NCI-H446 treated with DMSO at 0.1 percent for 48 hours (cell line): ENCODE measurements at places on chromosomes 13 and 19.

- DNase-seq: no peak
These were observed 3.9 kb downstream of the SBNO2 start for GRCh38 chr19:1169921-1170885.

GRCh38 chr19:7781157-7781556 lies 18.1 kb downstream of the CLEC4M start:
- no peak for DNase-seq

DNA sequence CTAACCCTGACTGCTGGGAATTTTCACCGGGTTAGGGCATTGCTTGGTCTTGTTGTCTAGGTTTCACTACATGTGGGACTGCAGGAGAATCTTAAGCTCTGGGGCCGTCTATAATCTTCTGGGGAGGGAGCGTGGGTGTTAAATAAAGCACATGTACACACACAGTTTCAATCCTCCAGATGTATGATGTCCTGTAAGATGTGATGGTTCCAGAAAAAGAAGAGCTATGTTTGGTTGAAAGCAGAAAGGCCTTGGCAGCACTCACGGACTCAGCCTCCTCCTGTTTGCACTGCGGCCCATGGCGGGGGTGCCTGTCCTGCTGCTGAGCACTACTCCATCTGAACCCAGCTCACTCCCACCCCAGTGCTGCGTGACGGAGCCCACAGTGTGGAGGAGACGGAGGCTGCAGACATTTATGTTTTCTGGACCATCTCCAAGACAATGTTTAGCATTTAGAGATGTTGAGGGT lies 343.5 kb downstream of the TEX29 start:
- DNase-seq: no peak

- no peak for DNase-seq
These were observed 503.0 kb downstream of the LIG4 start for GRCh38 chr13:107712145-107712860.

DNA sequence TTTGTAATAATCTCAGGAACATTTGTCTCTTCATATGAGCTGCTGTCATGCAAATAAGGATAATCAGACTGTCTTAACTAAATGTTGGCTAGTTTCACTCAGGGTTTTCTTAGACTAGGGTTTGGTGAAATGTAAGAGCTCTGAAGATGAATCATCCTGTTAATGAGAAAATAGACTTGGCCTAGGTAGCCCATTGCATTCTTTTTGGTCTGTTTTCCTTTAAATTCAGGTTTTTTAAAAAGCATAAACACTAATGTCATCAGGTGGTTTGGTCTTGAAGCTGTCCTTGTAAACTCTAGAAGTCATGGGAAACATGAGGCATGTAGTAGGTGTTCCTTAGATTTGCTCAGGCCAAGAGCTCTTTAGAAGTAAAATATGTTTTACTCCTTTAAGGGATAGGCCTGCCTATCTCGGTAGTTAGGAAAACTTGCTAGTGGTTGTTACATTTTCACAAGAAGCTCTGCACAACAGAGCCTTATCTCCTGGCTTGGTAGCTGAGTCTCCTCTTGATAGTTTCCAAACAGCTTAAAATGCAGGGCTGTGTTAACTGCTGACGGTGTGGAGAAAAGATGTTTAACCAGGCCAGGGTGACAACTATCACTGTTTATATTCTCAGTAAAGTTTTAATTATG lies 62.0 kb upstream of the C1QTNF9B start:
- no peak for DNase-seq

GRCh38 chr13:51444922-51445321 lies 7.9 kb downstream of the INTS6 start:
- peak; percentile 14 for DNase-seq

- no peak for DNase-seq
These were observed 22.0 kb downstream of the USPL1 start for GRCh38 chr13:30639671-30640070.

GRCh38 chr13:71499235-71499634 lies 367.8 kb downstream of the DACH1 start:
- DNase-seq: no peak

GRCh38 chr19:42443944-42444398 lies 1.2 kb upstream of the CXCL17 start:
- DNase-seq: no peak

GRCh38 chr19:15584541-15585115 lies 30.4 kb upstream of the CYP4F8 start:
- no peak for DNase-seq

DNA sequence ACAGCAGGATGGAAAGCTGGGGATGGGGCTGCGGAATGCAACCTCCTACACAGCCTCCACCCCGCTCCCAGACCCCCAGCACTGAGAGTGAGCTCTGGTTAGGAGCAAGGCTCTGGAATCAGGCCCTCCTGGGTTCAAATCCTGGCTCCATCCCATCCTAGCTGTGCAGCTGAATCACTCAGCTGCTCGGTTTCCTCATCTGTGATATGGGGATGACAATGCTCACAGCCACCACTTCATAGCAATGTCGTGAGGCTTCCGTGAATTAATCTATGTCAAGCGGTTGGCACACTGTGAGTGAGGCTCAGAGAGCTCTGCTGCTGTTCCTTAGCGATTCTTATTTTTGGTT lies 538 bp downstream of the ACP7 start:
- no peak for DNase-seq

- no peak for DNase-seq
These were observed 696.7 kb upstream of the SLITRK5 start for GRCh38 chr13:86974251-86974994.

- no peak for DNase-seq
These were observed 840 bp upstream of the RPS19 start for GRCh38 chr19:41859213-41859617.

DNA sequence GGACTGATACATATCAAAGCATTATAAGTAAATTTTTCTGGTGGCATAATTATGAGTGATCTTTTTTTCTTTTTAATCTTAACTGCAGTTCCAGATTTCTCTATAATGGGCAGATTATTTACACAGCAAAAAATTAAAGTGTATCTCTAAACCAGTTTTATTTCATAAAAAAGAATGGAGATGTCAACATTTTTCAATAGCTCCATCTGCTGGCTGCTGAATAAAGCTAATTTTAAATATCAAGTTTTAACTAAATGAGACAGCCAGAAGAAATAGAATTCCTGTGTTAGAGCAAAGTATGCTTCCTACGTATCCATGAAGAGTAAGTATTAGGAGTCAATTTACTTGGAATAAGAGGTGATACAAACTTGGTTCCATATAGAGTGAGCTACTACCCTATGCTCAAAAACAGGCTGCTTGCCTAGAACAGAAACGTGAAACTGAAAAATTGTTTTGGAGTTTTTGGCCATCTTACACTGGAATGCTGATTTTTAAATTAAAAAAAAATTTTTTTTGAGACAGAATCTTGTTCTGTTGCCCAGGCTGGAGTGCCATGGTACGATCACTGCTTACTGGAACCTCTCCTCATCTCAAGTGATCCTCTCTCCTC lies 5.0 kb upstream of the PDS5B start:
- DNase-seq: peak; percentile 15

- DNase-seq: no peak
These were observed 6.4 kb upstream of the ERCC5 start for GRCh38 chr13:102839462-102839861.

DNA sequence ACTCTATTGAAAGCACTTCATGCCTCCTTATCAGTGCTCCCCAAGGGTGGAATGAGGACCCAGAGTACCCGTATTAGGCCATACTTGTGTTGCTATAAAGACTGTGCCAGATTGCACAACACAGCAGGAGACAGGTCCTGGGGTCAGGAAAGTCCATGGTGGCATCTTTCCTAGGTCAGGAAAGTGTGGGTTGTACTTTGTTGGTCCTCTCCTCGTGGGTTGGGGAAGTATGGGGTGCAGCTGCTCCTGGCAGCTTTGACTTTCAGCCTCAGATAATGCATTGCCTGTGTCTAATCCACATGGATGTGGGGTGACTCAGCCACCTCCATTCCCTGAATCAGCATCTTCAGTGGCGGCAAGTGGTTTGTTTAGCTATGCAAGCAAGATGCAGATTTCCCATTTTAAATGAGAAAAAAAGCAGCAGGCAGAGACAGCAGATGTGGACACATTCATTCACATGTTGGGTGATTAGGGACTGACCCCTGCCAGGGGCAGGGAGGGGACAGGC lies 8.4 kb upstream of the CYP2B6 start:
- DNase-seq: no peak

DNA sequence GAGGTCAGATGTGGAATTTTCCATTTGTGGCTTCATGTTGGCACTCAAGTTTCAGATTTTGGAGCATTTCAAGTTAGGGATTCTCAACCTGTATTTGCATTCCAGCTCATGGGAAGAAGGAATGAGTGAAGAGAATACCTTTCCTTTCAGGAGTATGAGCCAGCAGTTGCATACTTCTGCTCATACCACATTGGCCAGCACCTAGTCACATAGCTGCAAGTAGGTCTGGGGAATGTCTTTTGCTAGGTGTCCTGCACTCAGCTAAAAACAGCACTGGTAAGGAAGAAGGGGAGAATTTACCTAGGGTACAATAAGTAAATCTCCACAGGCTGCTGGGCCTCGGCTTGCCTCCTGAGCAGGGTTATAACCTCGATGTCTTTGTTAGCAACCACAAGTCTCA lies 24.6 kb upstream of the ATP8A2 start:
- no peak for DNase-seq

GRCh38 chr13:19586904-19587634 lies 25.7 kb upstream of the TPTE2 start:
- DNase-seq: no peak

DNA sequence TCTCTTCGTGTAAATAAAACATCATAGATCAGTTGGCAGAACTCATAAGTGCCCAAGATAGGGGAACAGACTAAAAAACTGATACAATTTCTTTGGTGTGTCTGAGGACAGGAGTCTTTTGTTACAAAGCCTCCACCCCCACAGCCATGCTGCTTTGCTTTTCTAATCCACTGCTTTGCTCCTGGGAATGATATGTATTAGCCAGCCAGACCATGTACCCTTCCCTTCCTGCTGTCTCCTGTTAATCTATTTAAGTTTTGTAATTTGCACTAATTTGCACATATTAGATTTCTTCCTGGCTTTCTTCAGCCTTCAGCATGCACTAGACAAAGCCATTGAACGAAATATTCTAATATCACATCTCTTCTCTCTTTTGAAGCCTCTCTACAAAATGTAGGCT lies 130.5 kb downstream of the MAB21L1 start:
- DNase-seq: no peak

GRCh38 chr13:104650431-104650830 lies 1584.2 kb upstream of the SLC10A2 start:
- DNase-seq: no peak

DNA sequence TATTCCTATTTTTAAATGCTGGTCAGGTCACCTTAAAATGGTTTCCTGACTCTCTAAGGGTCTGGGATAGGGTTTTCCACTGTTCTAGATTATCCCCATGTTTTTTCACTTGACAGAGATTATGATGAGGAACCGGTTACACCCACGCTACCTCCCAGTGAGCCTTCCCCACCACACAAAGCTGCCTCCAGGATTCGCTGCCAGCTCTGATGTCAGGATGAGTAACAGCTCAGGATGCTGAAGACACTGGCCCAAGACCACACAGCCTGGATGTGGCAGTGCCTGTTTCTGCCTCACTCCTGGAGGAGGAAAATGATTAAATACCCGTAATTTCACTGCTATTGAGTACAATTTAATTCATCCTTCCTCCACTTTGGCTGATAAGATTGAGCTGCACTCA lies 22.9 kb downstream of the ZNF114 start:
- no peak for DNase-seq

GRCh38 chr13:79867254-79867653 lies 386.3 kb downstream of the NDFIP2 start:
- no peak for DNase-seq
